ENCODE measurements at places on chromosomes 11 and 22.

DNA sequence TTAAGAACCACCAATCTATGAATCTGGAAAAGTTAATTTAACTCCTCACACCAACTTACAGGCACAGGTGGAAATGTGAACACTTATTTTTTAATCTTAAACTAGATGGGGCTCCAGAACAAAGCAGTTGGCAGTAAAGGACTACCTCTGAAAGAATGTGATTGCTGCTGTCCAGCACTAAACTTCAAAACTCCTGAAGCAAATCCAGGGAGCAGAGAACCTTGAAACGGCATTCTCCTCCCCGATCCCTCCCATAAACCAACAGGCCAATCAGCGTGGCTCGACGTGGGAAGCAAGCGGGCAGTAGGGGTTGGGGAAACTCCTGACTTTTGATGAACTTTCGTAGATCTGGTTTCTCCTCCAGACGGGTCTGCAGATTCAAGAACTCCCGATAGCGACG is 5.0 kb downstream of the SNX19 start:
- DNase-seq, result no peak

GRCh38 chr11:38416141-38416540 is 1818.1 kb upstream of the RAG2 start:
- no peak for DNase-seq

DNA sequence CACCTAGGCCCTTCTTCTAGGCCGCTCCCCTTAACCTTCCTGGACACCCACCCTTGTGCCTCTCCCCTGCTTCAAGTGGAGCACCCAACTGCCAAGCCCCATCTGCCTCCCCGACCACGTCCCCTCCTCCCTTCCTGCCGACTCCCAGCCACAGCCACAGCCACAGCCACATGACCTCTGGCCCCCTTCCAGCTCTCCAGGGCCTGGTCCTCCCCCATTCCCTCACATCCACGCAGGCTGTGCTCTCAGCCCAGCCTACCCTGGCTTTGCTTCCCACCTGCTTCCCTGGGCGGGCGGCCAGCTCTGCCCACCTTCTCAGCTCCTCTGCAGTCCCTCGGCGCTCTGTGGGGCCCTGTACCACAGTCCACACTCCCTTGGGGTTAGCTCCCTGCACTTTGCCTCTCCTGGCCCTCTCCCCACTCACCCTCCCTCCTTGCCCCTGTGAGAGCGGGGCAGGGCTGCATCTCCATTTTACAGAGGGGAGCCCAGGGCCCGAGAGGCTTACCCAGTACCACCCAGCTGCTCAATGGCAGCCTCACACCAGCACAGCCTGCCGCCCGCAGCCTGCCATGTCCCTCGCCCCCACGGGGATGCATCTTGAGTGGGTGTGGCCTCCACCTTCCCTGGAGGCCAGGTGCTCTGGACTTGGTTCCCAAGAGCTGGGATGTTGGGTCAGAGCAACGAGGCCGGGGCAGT is 20.3 kb downstream of the PARVG start:
- no peak for DNase-seq

- DNase-seq, result no peak
Measured at GRCh38 chr11:48004456-48004855, 24.1 kb downstream of the PTPRJ start.

GRCh38 chr22:27489178-27489675 is 312.3 kb downstream of the MN1 start:
- no peak for DNase-seq

GRCh38 chr11:74090701-74091100 is 80.1 kb downstream of the C2CD3 start:
- DNase-seq, result no peak

- no peak for DNase-seq
Measured at GRCh38 chr11:61834278-61835048, 6.4 kb downstream of the FADS2 start.

- DNase-seq, result no peak
Measured at GRCh38 chr11:35045236-35045820, 93.6 kb upstream of the CD44 start.

GRCh38 chr11:108432783-108433182 is 34.5 kb downstream of the C11orf65 start:
- no peak for DNase-seq

GRCh38 chr11:57055744-57056143 is 67.0 kb downstream of the OR5AK2 start:
- peak; percentile 7 for DNase-seq

DNA sequence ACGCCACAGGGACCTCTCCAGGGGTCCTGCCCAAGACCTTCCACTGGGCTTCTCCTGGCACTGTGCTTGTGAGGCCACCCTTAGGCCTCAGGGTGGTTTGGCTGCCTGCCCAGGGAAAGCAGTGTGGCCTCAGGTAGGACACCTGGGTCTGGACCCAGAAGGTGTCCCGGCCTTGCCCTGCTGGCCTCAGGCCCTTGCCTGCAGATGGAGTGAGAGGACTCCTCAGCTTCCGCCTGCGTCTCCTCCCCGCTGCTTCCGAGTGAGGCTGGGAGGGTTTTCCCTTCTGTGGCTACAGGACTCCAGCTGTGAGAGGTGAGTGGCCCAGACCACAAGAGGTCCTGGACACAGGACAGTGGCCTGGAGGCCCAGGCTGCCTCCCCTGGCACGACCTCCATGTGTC is 60.4 kb downstream of the WNT7B start:
- no peak for DNase-seq

- DNase-seq, result peak; percentile 38
Measured at GRCh38 chr11:126011265-126011664, 51.4 kb downstream of the CDON start.

- DNase-seq, result no peak
Measured at GRCh38 chr11:104488561-104488960, 324.6 kb upstream of the PDGFD start.

DNA sequence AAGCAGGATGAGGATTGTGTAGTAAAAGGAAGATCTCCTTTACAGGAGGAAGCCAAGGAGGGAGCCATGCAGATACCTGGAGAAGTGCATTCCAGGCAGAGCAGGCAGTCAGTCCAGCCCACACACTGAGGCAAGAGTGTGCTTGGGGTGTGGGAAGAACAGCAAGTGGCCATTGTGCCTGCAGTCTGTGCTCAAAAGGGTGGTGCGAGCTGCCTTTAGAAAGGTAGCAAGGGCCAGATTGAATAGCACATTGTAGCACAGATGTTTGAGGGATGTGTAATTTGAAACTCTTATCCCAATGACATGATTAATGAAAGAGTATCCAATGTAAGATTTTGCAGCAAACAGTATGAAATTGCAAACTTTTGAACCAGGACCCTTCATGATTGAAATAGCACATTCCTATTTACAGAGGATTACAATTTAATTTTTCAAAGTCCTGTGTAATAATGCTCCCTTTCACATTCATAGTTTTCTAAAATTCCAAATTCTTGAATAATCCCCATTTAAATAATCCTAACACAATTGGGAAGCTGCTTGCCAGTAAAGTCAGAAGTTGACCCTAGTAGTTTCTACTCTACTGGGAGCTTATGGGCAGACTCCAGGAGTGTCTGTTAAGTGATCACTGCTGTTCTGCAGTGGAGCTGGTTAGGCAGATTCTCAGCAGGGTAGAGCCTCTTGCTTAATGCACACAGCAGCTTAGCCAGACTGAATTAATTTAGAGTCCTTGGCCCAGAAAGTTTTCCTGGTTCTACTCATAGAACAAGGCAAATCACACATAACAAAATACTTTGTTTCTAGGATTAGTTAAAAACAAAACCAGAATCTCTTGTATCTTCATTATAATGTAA is 78.1 kb downstream of the CYB5R2 start:
- no peak for DNase-seq
